ENCODE measurements at places on chromosomes 2 and 18.

DNA sequence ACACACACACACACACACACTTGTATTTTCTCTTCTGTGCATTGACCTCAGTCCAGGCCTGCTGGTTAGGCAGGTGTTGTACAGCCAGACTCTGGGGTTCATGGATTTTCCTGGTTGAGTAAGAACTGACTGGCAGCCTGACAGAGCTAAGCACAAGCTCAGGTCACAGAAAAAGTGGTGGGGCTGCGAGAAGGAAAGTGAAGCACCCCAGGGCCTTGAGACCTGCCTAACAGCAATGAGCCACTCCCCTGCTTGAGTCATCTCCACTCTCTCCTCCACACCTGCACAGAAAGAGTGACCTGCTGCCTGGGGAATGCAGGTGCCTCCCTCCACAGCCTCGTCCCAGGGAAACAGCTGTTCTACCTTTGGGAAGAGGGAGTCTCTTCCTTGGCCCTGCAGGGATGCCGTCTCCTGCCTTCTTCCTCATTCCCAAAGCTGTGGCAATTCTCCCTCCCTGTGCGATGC lies 91.4 kb upstream of the LGALSL start:
- peak; percentile 96 for DNase-seq

DNA sequence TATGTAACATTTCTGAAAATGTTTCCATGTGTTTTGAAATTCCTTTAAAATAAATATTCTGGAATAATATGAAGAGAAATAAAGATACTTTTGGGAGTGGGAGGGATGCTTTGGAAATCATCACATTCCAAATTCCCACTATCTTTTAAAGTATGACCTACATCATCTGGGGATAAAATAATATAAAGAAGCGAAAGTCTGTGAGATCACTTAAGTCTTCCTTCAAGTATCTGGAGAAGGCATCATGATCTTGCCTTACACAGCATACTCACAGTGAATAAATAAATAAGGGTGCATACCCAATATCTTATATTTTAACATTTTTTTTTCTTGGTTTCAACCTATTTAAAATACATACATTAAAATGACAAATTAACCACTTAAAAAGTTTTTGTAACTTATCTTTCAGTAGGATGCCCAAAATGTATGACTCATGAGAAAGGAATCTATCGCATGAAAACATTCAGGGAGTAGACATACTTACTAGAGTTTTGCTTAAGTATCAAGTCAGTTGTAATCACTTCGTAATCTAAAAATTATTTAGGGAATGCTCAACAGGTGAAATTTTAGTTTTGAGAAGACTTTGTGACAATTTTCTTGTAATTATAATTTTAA lies 248.3 kb upstream of the COL3A1 start:
- DNase-seq: peak; percentile 30

DNA sequence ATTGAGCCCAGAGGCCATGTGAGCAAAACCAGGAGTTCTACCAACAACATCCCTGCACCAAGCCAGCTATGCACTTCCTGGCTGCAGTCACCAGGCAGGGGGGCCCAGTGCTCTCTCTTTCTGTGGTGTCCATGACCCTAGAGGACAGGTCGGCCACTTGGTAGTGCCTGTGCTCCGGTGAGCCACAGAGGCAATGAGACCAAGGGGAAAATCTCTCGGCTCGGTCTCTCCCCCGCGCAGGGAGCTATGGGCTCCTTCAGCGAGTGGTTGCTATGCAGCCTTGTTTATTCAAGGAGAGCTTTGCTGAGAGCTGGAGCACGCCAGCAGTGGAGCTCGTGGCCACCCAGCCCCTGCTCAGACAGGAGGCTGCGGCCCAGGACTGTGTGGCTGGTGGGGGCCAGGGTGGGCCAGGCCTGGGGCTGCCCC lies at the start of gene TOGARAM2:
Gene TOGARAM2, plus strand, starts transcription at position 283 of the 426 bp plus-strand sequence. CDS start 13,537 bp downstream, outside the sequence.
- DNase-seq: no peak

GRCh38 chr2:218219934-218220333 lies 2.9 kb downstream of the ARPC2 start:
- no peak for DNase-seq

GRCh38 chr2:168566974-168567665 lies 111.0 kb downstream of the CERS6 start:
- DNase-seq: no peak

- no peak for DNase-seq
These were observed 2.9 kb downstream of the ITPRID2 start for GRCh38 chr2:181894381-181894780.

DNA sequence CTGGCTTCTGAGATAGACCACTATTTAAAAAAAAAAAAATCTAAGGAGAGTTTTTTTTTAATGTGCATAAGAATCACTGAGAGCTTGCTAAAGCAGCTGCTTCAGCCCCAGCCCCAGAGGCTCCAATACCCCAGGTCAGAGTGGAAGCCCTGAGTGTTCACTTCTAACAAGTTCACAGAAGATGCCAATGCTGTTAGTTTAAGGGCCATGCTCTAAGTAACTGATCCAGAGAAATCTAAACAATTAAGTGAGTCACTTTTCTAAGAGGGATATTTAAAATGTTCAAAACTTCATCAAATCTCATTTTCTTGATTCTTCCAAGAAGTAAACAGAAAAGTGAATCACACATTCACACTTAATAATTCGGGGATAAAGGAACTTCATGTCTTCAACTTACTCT lies 126.4 kb upstream of the CD226 start:
- DNase-seq: no peak

DNA sequence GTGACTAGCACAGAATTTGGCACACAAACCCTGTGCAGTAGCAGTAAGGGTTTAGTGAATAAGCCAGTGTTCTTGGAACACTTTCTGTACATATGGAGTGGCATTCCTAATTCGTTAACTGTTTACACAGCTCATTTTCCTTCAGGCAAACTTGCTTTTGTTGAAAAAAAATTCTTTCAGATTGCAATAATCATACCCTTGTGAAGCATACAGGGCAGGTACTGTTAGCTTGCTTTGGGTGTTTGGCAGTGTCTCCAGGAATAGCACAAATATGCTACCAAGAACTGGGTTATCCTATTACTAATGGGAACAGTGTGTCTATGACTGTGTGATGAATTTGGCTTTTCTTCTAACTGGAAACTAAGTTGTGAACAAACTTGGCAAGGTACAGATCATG lies 33.4 kb downstream of the UGP2 start:
- no peak for DNase-seq

- DNase-seq: no peak
These were observed 146.9 kb downstream of the ANKRD44 start for GRCh38 chr2:197163712-197164140.

DNA sequence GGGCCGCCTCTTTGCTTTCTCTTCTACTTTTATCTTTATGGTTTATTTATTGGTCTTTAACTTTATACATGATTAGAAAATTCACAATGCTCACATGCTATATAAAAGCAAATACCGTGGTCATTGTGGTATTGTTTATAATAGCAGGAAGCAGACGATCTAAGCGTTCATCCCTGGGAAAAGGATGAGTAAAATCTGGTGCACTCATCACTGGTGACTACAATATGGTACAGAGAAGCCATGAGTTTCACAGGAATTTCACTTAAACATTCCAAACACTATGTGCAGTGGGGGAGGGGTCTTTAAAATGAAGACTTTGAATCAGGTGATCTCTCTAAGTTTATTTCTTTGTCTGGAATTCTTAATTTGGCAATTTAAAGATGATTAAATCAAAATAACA lies 97.9 kb downstream of the SCN3A start:
- DNase-seq: peak; percentile 13

DNA sequence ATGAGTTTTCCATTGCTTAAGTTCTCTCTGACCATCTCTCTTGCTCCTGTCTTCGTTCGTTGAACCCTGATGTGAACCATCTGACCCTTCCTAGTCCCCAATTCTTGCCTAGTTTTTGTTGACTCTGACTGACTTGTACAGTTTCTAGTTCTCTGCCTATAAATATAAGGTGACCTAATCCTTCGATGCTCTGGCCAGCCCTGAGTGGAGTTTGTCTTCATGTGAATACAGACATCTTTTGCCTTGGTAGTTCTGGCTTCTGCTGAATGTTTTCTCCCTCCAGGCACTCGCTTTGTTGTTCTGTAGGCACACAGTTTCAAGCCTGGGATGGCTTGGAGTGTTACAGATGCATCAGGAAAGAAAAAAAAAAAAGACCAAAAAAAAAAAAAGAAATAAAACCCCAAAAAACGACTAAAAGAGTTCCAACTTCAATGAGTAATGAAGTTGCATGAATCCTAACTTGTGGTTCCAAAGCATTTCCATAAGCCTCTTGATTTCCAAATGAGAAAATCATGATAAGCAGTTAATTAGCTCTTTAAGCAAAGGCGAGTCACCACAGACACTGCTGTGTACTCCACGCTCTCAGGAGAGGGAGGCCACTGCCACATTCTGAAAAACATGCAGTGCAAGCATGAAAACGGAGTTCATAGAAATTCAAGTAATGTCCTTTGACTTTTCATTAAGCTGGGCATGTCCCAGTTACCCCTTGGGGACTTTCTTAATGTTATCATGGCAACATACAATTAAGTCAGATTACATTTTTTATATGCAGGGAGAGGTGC lies 165.2 kb downstream of the TDRD15 start:
- DNase-seq: no peak

Measured in kidney tubule cell (primary cell).